Bronchial epithelial cell (primary cell): ENCODE measurements at places on chromosomes 13 and 19.

DNA sequence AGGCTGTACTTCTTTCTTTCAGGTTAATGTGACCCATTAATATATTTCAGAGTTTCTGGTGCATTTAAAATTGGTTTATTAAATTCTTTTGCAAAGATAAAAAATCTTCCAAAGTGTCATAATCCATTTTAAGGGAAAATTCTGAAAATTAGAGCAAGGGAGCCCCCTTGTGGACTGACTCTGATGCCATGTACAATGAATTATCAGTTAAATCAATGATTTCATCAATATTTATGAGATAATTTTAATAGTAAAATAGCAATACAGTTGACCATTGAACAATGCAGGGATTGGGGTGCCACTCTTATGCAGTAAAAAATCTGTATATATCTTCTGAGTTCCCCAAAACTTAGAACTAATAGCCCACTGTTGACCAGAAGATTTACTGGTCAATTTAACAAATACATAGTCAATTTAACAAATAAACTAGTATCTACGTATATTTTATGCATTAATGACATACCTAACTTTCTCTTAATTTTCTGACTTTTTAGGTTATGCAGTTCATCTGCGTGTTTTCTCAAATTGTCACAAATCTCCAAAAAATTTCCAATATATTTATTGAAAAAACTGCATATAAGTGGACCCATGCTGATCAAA lies 479.1 kb upstream of the MIR17HG start:
- peak; percentile 28 for DNase-seq

GRCh38 chr19:1718420-1719291 lies 34.6 kb upstream of the ONECUT3 start:
- no peak for DNase-seq

DNA sequence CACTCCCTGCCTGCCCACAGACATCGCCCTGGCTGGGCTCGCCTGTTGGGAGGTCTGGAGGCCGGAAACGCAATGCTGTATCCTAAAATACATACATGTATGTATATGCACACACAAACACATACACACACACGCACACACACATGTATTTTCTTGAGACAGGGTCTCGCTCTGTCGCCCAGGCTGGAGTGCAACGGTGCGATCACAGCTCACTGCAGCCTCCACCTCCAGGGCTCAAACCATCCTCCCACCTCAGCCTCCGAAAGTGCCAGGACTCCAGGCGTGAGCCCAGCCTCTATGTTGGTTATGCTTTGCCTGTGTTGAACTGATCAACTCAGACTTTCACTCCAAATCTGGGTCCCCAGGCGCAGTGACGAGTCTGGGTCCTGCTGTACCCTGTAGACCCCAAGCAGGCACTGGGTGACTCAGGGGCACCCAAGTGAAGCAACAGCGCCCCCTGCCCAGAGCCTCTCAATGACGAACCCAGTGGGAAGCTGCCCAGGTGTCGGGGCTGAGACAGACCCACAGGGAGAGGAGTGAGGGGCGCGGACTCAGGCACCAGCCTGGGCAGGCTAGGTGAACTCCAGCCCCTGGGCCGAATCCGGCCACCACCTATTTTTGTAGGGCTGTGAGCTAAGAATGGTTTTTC lies 27.4 kb upstream of the CACTIN start:
- DNase-seq, result no peak

- no peak for DNase-seq
Measured at GRCh38 chr19:9865732-9866501, 30.8 kb downstream of the PIN1 start.

DNA sequence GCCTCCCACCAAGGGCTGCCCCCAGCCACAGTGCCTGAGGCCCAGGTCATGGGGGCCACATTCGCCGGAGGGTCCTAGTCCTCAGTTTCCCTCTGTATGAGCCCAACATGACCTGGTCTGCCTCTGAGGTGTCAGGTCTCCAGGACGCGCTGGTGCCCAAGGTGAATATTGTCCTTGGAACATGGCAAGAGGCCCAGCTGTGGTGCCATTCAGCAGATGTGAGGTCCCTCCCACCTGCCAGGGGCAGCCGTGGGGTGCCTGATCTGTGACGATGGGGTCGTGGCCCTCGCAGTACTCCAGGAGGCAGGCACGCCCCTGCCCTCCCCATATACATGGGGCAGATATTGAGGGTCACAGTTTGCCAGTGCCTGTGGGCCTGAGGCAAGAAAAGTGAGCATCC lies 151.9 kb downstream of the KDM4B start:
- no peak for DNase-seq
